Lung (tissue), 17 donors: ENCODE measurements at places on chromosomes 3 and 15. TPM values are rescaled to one million over a fixed set of nuclear protein-coding genes. Genes with fewer than 3 reads are reported as not detected.

Gene SERINC4
- 0.46 TPM for polyA plus RNA-seq

Gene SCN5A
- polyA plus RNA-seq: 0.06 TPM

Gene P2RY14
- 2.1 TPM for polyA plus RNA-seq

Gene SNTN
- polyA plus RNA-seq: 20.1 TPM

Gene C3orf70
- polyA plus RNA-seq: 0.67 TPM

Gene FAM43A
- 8.4 TPM for polyA plus RNA-seq

Gene C2CD4B
- 3.4 TPM for polyA plus RNA-seq

Gene LIPC
- polyA plus RNA-seq: 0.20 TPM
